ENCODE measurements at places on chromosomes 11 and 22.

- DNase-seq = no peak
These were observed 108.8 kb upstream of the TEAD1 start for GRCh38 chr11:12565406-12565805.

GRCh38 chr11:124656774-124657630 lies 16.5 kb downstream of the SIAE start:
- DNase-seq = no peak

GRCh38 chr11:114275280-114275679 lies 20.9 kb upstream of the NNMT start:
- DNase-seq = no peak

- DNase-seq = no peak
These were observed 34.4 kb downstream of the BRD1 start for GRCh38 chr22:49793296-49793695.

DNA sequence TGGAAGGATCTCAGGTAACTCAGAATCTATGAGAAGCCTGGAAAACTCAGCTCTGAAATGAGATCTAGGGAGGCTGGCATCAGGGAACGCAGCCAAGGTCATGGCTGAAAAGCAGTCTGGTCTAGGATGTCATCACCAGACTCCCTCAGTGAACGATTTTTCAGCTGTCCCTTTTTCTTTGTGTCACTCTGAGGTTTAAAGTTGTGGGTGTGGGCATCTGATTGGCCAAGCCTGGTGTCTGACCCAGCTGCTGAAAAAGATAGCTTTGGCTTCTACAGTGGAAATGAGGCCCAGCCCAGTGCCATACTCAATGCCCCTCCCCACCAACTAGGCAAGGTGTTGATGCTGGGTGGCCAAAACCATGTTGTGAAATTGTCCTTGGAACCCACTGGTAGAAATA lies 14.5 kb downstream of the RPS3 start:
- DNase-seq = no peak

DNA sequence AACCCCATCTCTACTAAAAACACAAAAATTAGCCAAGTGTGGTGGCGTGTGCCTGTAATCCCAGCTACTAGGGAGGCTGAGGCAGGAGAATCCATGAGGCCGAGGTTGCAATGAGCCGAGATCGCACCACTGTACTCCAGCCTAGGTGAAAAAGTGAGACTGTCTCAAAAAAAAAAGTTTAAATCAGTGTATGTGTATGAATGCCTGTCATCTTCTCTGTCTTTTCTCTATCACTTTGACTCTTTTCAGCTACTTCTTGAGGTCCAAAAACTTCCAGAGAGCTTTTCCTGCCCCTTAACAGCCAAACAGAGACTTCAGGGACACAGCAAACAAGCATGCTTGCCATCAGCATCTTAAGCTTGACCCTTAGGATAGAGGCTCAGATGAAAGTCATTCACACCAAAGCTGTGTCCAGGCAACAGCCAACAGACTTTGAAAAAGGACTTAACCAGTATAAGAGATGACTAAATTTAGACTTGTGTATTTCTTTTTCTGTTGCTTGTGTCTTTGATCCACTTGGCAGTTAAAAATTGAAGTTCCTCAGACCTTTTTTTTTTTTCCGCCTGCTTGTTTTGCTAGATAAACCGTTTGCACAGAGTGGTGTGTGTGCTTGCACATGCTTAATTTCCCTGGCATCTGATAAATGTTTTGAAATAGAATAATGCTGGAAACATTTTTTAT lies 151.9 kb downstream of the DBX1 start:
- DNase-seq = no peak

- DNase-seq = no peak
These were observed 118.0 kb upstream of the IGLL5 start for GRCh38 chr22:22769434-22770279.

DNA sequence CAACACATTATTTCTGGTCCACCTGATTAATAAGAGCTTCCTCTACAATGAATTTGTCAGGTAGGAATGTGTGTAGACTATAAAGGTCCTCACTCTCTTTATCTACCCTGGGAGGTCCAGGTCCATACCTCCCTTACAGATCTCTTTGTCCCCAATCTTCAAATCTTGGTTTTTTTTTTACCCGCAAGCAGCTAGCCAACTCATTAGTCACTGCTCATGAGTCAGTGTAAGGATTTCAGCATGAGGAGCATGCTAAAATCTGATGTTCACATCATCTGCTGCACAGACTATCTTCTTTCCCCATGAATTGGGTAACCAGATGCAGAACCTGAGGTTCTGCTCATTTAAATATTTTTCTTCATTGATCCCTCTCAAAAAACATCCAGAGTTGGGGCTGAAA lies 397.0 kb upstream of the ISX start:
- no peak for DNase-seq

DNA sequence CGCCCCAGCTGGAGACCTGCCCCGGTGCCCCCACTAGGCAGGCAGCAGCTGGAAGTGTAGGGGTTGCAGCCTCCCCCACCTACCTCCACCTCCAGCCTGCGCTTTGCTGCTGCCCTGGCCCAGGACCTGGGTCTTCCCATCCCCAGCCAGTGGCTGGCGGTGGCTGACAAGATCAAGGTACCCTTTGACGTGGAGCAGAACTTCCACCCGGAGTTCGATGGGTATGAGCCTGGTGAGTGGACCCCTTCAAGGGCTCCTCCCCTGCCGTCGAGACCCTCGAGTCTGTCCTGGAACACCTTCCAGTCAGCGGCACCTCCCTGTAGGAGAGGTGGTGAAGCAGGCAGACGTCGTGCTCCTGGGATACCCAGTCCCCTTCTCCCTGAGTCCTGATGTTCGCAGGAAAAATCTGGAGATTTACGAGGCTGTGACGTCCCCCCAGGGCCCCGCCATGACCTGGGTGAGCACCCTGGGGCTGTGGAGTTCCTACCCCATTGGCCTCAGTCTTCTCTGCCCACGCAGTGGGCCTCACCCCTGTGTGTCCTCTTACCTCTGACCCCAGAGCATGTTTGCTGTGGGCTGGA lies 4.4 kb downstream of the PGGHG start:
- DNase-seq = peak; percentile 60

Measured in upper lobe of right lung (tissue), 1 donor.